Tibial nerve (tissue), 4 donors: ENCODE measurements at places on chromosomes 12 and 14. TPM values are rescaled to one million over a fixed set of nuclear protein-coding genes. Genes with fewer than 3 reads are reported as not detected.

DTX3 gene
- total RNA-seq: 19.0 TPM

KIF5A gene
- total RNA-seq: 3.6 TPM

TAC3 gene
- not detected for total RNA-seq

ITGA5 gene
- total RNA-seq: 108 TPM

SDSL gene
- total RNA-seq: 2.2 TPM

SIX6 gene
- not detected for total RNA-seq

CLEC2B gene
- 17.8 TPM for total RNA-seq

CCDC198 gene
- total RNA-seq: not detected

KCNH3 gene
- 0.21 TPM for total RNA-seq

ALDH6A1 gene
- total RNA-seq: 95.7 TPM

WSCD2 gene
- total RNA-seq: 38.9 TPM

TSPAN19 gene
- total RNA-seq: 2.2 TPM

GALNT8 gene
- 2.5 TPM for total RNA-seq

RNASE7 gene
- not detected for total RNA-seq

IFNG-AS1 gene
- not detected for total RNA-seq

HOXC6 gene
- 3.6 TPM for total RNA-seq

MUCL1 gene
- not detected for total RNA-seq

RAD9B gene
- 0.30 TPM for total RNA-seq

GPR132 gene
- 1.5 TPM for total RNA-seq

SAMD15 gene
- total RNA-seq: 3.1 TPM

KRT77 gene
- total RNA-seq: not detected

PLXNC1 gene
- 20.8 TPM for total RNA-seq

OR6C2 gene
- total RNA-seq: not detected

TESPA1 gene
- total RNA-seq: 0.42 TPM

LRRK2 gene
- total RNA-seq: 29.6 TPM

NID2 gene
- 90.0 TPM for total RNA-seq

IL22 gene
- total RNA-seq: not detected

FGF23 gene
- total RNA-seq: not detected

CPM gene
- total RNA-seq: 117 TPM

NRL gene
- 6.3 TPM for total RNA-seq

LHX5 gene
- total RNA-seq: not detected

ALDH1L2 gene
- total RNA-seq: 12.2 TPM

RNF34 gene
- 44.7 TPM for total RNA-seq

OAS2 gene
- total RNA-seq: 6.6 TPM

CMKLR1 gene
- total RNA-seq: 23.2 TPM

ACOT6 gene
- total RNA-seq: not detected

SYT1 gene
- 4.1 TPM for total RNA-seq

TMEM121 gene
- 21.6 TPM for total RNA-seq

ERBB3 gene
- 96.7 TPM for total RNA-seq
